Activated CD8-positive, alpha-beta T cell treated with anti-CD3 and anti-CD28 coated beads, Interleukin-2, amount 10 ng/mL, durations not matched to agents 7 days and 5 days (primary cell): ENCODE measurements at places on chromosomes 16 and 17. TPM values are rescaled to one million over a fixed set of nuclear protein-coding genes. Genes with fewer than 3 reads are reported as not detected.

Gene MPO
- not detected for total RNA-seq

Gene DNAAF1
- not detected for total RNA-seq

Gene METRNL
- 4.8 TPM for total RNA-seq

Gene IL17C
- 0.37 TPM for total RNA-seq

Gene CLEC3A
- total RNA-seq, result not detected

DNA sequence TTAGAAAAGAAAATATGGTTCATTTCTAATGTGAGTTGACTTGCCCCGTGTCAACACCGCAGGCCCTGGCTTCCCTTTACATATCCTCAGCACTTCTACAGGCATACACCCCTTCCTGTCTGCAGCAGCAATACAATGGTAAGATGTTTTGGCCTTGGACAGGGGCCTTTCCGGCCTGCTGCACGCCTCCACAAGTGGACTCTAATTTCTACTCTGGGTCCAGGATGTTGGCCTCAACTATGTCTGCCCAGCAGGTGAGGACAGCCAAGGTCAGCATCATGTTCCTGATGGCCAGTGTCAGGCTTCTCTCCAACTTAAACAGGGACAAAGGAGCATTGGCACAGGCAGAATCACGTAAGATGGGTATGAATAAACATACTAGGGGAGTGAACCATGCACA lies 11.0 kb downstream of the C17orf67 start:
- no peak for DNase-seq

GRCh38 chr16:29011112-29011511 lies 26.3 kb downstream of the LAT start:
- no peak for DNase-seq

DNA sequence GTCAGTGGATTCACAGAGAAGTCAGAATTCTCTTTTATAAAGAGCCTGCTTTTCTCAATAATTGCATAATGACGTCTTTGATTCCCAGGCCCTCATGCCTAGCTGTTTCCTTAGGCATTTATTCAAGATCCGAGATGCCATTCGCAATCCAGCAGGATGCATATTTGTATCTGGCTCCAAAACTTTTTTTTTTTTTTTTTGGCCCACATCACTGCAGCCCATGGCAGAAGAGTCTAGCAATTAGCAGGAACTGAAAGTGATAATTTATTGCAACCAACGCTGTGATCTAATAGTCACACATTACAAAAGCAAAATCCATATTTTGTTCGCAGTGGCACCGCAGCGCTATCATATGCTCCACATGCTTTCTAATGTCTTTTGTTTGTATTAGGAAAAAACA lies 503.4 kb downstream of the MAF start:
- no peak for DNase-seq

GRCh38 chr16:54397838-54398237 lies 111.3 kb upstream of the IRX3 start:
- DNase-seq, result no peak

DNA sequence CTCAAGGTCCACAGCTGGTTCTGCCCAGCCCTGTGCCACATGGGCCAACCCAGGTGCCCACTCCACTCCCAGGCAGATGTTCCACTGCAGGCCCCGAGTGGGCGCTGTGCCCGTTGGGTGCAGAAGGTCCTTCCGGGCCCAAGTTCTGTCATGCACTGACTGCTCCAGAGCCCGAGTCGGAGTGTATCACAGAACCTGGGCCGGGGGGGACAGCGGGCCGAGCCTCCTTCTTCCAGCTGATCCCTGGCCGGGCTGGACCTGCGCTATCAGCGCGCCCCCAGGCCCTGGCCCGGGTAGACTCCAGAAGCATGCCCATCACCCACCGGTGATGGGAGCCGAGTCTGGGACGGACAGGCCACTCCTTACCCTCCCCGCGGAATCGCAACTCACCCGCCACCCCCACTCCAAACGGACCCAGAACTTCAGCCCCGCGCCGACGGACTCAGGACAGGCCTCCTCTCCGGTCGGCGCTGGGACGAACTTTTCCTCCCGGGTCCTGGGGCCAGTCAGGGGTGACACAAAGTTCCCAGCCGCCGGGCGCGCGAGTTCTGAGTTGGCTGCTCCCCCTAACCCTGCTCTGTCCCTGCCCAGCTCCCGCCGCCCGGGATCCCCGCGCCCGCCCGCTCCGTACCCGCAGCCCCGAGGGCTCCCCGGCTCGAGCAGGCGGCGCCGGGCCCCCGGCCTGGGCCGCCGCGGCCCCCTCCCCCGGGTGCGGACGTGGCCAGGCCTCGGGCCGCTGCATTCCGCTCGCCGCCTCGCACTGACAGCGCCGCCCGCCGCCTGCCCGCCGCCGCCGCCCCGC lies at the start of gene COPZ2:
COPZ2 (minus strand) TSS at position 762 of the 802 bp plus-strand sequence; CDS start at position 742, 20 bp downstream.
- DNase-seq, result peak; percentile 72

DNA sequence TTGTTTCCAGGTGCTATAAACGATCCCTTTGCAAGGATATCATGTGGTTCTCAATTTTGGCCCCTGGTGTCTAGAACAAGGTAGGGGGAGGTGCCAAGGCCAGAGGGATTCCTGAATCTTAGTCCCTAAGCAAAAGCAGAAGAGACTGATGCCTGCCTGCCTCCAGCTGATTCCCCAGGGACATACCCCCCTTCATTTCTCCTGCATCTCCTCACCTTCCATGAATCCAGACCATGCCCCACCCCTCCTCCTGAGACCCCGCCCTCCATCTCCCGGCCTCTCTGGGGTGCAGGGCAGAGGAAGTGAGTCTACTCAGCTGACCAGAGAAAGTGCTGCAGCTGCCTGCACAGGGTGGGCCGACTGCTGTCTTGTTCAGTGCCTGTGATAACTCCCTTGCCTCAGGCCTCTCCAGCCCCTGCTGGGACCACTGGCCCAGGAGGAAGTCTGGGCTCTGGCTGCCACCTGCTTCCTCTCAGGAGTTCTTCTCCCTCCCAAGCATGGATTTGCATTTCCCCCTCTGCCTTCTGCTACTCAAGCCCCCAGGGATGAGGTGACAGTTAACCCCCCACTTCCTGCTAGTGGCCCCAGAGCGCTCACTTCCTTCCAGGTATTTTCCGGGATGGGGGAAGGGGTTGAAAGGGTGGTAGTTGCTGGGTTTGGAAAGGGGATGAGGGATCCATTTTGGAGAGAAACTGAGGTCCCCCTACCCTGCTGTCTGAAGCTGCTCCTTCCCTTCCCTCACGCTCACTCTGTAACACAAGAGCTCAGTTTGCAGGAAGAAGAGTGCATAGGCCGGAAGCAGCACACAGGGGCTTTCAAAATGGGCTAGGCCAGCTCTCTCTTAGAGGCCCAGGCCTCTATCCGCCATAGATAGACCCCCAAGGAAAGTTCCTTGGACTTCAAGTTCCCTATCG lies 10.5 kb upstream of the TSPOAP1 start:
- peak; percentile 89 for DNase-seq

GRCh38 chr17:45312477-45313420 lies 4.1 kb downstream of the MAP3K14 start:
- peak; percentile 45 for DNase-seq

- no peak for DNase-seq
Measured at GRCh38 chr17:45743626-45744326, 40.3 kb upstream of the CRHR1 start.

DNA sequence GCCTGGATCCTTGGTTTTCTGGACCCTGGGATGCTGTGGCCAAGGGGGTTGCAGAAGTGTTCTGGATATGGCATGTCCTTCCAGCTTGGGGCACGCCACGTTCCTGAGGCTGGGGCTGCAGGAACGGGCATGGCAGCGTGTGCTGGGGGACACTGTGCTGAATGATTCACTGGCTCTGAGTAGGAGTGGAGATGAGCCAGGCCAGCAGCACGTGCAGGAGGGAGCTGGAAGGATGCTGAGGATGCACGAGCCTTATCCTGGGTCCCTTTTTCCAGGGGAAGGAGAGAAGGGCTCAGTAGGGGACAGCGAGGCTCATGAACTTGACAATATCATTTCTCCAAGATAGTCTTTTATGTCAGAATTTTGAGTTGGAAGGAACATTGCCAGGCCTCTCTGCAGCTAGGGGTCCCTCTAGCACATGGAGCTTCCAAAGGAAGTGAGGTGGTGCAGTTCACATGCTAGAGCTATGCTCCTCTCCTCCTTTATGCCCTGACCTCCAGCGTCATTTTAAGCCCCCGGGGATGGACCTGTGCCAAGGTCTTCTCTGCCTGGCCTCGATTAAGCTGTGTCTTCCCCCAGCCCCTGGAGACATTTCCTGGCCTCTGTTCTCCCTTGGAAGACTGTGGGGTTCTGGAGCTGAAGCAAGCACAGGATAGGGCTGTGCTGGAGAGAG lies 125.9 kb downstream of the OR1D5 start:
- no peak for DNase-seq

DNA sequence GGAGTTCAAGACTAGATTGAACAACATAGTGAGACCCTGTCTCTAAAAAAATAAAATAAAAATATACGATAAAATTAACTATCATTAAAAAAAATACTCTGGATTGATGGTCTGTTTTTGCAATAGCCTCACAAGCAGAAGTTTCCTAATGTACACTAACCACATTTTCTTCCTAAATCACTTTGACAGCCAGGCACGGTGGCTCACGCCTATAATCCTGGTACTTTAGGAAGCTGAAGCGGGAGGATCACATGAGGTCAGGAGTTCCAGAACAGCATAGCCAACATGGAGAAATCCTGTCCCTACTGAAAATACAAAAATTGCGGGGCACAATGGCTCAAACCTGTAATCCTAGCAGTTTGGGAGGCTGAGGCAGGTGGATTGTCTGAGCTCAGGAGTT lies 64.7 kb downstream of the HELZ start:
- DNase-seq, result no peak

- DNase-seq, result no peak
Measured at GRCh38 chr17:836151-836550, 54.0 kb downstream of the MRM3 start.

DNA sequence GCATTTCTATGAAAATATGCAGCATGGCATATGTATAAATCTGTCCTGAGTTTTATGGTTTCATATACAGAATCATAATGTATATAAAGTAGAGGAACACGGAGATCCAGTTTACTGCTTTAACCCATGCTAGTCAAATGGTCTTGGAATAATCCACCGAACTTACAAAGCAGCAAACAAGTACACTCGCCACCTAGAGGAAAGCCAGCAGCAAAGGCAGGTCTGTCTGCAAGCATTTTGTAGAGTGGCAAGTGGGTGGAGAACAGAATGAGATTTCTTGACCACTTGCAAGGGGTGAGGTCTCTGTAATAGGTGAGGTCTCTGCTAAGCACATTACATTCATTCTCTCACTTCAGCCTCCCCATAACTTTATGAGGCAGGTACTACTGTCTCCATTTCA lies 308.3 kb downstream of the CA10 start:
- DNase-seq, result no peak

DNA sequence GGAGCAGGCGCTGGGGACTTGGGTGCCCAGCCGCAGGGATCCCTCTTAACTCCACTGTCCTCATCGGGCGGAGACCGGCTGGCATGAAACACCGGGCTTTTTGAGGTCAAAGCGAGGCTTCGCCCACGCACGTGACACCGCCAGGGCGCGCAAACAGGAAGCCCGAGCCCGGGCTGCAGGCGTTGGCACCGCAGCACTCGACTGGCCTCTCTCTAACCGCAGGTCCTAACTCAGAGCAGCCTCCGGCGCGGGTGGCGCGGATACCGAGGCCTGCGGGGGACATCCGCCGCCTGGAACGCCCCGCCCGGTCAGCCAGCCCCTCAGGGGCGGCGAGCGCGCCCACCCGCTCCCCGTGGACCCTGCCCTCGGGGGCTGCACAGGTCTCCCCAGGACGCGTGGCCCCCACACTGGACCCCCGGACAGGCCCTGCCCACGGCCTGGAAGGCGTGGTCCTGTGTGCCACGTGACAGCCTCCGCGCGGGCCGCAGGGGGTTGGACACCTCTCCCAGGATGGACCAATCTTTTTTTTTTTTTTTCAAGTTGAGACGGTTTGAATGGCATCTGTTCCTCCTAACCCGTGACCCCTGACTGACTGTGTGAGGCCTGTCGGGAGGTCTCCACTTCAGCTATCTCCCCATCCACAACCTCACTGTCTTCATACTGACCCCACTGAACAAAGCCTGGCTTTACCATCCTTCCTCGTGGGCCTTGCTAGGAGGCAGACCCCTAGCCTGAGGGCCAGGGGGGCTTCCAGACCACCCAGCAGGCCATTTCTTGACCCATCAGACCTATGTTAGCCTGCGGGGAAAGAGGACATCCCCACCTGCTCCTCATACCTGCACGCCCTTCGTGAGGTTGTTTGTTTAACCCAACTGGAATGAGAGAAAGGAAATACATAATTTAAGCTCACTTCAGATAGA lies 8.4 kb upstream of the SLC47A2 start:
- peak; percentile 22 for DNase-seq

DNA sequence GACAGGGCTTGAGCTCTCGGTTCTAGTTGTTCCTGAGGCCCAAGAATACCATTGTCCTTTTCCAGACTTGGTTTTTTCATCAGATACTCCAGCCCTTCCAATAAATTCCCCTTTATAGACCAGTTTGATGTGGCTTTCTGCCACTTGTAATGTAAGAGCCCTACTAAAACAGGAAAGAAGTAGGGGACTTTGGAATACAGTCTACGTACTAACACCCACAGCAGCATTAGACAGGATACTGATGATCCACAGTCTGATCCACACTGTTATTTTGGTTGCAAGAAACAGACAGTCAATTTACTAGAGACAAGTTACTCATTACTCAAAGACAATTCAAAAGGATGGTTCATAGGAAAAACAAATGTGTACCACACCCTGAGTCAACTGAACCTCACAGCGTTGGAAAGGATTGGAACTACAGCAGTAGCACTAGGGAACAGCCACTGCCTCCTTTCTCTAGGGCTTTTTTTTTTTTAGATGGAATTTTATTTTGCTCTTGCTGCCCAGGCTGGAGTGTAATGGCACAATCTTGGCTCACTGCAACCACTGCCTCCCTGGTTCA lies 45.9 kb upstream of the MED13 start:
- DNase-seq, result no peak

- no peak for DNase-seq
Measured at GRCh38 chr17:8116776-8117175, 1.5 kb downstream of the ALOXE3 start.

GRCh38 chr16:86825631-86826030 lies 247.3 kb downstream of the FOXL1 start:
- no peak for DNase-seq

DNA sequence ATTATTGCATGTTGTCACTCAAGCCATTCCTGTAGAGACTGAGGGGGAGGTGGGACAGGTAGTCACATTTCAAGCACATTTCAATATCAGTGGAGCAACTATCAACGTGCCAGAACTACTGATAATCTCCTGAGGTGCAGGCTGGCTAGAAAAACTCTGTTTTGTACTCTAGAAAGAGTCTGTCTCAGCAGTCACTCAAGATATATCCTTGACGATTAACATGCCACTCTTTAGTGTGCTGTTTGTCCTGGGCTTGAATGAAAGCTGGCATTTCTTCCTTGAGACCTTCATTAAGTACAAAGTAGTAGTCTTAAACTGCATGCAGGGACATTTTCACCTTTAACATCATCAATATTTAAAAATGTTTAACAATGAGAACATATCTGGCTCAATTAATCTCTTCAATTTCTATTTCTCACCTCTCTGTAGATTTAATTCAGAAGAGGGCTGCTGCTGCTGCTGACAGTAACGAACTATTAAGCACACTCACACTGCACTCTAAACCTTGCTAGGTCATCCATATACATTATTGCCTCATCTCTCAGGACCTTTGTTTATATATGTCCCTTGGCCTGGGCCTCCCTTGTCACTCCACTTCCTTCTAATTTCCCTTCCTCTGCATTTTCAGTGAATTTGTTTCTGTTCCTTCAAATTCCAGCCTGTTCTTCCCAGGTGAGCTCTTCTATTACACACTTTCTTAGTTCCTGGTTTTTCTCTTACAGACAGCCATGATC lies 412.0 kb downstream of the HAPSTR1 start:
- DNase-seq, result no peak
